ENCODE measurements at places on chromosomes 4 and X. TPM values are rescaled to one million over a fixed set of nuclear protein-coding genes. Genes with fewer than 3 reads are reported as not detected.

DNA sequence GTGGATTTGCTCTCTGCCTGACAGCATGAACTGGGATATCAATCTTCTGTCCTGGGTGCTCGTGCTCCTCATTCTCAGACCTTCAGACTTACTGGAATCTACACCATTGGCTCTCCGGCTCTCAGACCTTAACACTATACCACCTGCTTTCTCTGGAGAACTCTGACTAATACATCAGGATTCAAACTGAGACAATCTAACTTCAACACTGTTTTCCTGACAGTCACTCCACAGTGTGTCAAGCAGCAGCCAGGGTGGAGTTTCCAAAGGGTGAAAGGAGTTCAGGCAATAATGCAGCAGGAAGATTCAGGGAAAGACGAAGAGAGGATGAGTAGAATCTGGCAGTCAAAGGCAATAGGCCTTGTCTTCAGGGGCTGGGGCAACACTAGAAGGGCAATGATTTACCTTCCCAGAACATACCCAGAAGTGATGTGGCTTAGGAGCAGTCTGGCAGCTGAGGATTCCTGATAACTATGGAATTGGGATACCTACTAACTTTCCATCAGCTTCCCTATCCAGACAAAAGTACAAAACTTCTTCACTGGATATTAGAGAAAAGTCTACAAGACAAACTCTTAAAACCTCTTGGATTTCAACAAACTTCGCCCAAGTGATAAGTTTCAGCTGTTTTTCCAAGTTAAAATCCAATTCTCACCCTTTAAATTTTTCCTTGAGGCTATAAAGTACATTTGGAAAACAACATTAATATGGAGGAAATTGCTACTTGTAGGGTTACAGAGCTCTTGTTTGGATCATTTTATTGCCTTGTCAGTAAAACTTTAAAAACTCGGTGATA, 58.4 kb upstream of the SLIT2 start:
- DNase-seq, result no peak

GRCh38 chr4:80183250-80184052, 13.9 kb upstream of the PRDM8 start:
- DNase-seq, result no peak

GRCh38 chr4:98641376-98641775, 17.0 kb downstream of the TSPAN5 start:
- DNase-seq, result no peak

KIT gene
- 2.0 TPM for total RNA-seq

SETD7 gene
- total RNA-seq, result 4.1 TPM

- DNase-seq, result no peak
Observed at GRCh38 chr4:186936496-186937375, 213.1 kb upstream of the FAT1 start.

GRCh38 chr4:100593935-100594334, 76.1 kb upstream of the EMCN start:
- DNase-seq, result no peak

GRCh38 chr4:118772767-118773428, 63.0 kb downstream of the SEC24D start:
- no peak for DNase-seq
